ENCODE measurements at places on chromosomes 7 and 10.
A peak's percentile ranks its signal among the peaks of the same experiment; 100 is the strongest.

DNA sequence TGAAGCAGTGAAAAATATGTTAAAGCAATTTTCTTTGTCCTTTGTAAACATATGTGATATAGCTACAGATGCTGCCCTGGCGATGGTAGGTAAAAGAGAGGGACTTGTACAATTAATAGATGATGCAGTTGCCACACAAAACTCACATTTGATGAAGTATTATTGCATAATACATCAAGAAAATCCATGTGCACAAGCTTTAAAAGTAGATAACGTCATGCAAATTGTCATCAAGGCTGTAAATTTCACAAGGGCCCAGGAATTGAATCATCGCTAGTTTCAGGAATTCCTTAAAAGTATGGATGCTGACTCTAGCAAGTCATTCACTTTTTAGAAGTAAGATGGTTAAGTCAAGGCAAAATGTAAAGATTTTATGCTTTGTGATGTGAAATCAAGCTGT is 10.0 kb downstream of the CYP3A5 start:
- DNase-seq = no peak

GRCh38 chr7:74253835-74254128 is 417 bp downstream of the RFC2 start:
- DNase-seq = no peak

- no peak for DNase-seq
Observed at GRCh38 chr10:48772059-48772458, 87.4 kb downstream of the WDFY4 start.

DNA sequence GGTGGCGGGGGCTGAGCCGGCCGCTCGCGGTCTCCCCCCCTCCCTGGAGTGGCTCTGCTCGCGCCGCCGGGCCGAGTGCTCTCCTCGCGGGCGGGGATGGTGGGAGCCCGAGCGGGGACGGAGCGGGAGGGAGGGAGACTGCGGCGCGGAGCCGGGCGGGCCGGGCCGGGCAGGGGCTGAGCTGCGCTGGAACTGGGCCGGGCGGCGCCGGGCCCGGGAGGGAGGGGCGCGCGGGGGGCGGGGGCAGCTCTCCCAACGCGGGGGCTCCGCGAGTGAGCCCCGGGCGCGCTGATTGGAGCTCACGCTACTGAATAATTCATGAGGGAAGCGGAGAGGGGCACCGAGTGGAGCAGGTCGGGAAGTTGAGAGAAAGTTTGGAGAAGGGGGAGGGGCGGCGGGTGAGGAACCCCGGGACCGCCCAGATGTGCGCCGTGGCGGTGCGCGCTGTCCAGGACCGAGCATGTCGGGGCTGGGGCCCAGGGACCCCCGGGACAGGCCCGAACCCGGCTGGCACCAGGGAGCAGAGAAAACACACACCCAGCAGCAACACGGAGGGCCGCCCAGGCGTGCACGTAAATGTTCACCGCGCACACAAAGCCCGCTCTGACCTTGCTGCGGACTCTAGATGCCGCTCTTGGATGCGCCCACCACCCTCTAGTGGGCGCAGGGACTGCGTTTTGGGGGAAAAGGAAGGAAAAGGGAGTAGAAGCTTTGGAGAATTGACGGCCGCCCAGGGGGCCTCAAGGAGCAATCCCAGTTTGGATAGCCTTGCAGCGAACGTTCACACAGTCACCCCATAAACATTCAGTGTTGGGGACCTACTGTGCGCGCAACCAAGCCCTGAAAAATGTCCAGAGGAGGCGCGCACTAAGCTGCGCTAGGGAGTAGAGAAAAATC is at the start of gene EPHB4:
TSS of gene EPHB4 (minus strand) at position 194 of the 897 bp plus-strand sequence. CDS start 493 bp downstream, outside the sequence.
- peak; percentile 73 for DNase-seq

- DNase-seq = no peak
Observed at GRCh38 chr7:38186593-38187314, 8.7 kb downstream of the STARD3NL start.

- DNase-seq = peak; percentile 52
Observed at GRCh38 chr7:88306590-88307048, at the start of gene STEAP4. Gene STEAP4 (minus strand): TSS chr7:88306894. CDS start chr7:88284269, 22,625 bp downstream.

DNA sequence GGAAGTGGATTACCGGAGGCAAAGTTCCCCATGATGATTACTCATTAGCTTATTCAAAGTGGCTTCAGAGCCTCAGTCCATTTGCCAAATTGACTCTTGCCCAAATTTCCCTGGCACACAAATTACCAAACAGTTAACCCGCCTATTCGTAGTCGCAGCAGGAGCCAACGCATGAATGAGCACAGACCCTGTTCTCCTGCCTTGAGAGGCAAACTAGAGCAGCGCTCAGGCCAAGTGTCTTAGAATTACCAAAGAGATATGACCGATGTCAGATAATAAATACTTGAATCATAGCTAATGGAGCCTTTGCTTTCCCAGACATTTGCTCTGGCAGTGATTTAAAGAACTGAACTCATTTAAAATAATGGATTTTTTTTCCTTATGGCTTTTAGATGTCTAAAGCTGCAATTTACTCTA is 64.9 kb downstream of the CTTNBP2 start:
- DNase-seq = no peak

- DNase-seq = no peak
Observed at GRCh38 chr10:13706604-13707003, 119.8 kb downstream of the PRPF18 start.

GRCh38 chr10:86782701-86783418 is 26.4 kb downstream of the BMPR1A start:
- no peak for DNase-seq

DNA sequence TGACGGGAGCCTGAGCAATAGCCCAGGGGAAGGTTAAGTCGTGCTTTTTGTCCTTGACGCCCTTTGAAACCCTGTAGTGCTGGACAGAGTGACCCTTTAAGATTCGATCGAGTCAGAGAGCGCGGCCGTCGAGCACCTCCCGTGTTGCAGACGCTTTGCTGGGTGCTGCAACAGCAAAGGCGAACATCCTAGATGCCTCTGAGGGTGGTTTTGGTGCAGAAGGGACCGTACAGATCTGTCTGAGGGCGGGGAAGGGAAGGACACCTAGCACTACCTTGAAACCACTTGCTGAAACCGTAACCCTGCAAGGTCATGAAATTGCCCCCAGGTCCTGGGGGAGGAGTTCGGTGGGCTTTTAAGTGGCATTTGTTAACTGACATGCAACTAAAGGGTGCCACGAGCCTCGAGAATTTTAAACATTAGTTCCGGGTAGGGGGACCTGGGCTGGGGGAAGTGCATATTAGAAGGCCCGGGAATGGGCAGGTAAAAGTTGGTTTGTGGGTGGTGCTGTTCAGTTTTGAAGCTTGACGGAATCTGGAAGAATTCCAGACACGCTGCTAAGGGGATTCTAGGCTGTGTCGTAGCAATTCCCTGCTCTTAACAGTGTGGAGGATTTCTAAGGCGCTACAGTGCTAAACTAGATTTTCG is 786 bp downstream of the ATP5F1C start:
- DNase-seq = no peak
